ENCODE measurements at places on chromosomes 11 and 22. TPM values are rescaled to one million over a fixed set of nuclear protein-coding genes. Genes with fewer than 3 reads are reported as not detected.

DNA sequence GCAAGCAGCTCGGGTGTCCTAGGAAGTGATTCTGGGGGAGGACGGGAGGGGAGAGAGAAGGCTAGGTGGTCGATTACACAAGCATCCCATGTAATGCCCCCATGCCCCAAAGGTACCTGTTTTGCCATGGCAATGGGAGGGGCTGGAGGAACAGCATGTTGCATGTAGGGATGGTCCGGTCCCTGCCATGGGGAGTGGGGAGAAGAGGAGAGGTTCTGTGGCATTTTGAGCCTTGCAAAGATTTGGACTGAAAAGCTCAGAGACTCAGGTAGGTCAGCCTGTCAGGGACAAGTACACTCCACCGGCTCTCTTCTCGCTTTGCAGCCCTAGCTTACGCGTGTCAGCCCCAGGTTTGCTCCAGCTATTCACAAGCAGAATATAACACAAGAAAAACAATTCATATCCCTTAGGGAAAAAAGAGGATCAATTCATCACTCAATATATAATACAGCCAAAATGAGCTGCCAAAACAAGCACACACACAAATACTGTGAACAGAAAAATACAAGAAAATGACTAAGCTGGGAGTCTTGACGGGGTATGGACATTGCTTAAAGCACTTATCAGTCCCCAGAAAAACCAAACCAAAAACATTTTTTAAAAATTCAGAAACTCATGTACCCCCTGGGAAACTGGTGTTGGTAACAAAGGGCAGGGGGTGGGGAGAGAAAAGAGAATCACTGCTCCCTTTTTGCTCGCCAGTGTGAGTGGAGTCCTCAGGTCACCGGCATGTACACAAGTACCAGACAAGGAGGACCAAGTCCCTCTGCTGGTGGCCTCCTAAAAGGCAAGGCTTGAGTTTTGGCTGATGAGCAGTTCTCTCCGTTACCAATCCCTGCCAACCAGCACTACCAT is 21.6 kb downstream of the APOL5 start:
- DNase-seq, result peak; percentile 34

DNA sequence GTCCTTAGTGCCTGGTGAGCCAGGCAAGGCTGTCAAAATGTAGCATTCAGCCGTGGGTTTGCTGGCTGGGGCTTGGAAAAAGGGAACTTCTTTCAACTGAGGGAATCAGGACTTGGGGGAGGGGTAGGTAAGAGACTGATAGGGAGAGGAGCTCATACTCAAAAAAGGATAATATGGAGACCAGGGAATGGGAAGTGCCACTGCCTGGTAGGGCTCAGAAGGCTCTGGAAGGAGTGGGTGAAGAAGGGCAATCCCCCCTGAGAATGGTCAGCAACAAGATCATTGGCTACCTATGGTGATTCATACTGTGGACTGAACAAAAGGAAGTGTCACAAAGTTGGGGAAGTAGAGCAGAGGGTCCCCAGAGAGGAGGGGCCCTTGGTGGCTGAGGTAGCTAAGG is 1.9 kb downstream of the CNGA4 start:
- DNase-seq, result no peak

DNA sequence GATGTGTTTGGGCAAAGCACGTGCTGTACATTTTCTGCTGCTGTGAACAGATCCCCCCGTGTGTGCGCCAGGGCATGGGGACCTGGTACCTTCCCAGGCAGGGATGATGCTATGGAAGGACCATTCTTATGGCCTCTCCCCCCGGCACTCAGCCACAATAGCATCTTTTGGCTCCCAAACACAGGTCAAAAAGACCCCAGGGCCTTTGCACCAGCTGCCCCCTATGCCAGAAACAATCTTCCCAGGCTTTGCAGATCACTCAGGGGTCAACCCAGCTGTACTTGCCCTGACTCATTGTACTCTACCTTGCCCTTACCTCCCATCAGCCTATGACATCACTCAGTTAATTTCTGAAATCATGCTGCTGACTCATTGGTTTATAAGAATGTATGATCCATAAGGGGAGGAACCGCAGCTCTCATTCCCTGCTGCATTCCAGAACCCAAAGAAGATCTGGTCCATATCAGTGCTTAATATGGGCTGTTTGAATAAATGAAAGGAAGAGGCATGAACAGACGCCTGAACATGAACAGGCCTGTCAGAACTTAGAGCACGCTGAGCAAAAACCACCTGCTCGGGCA is 100.7 kb downstream of the CELSR1 start:
- no peak for DNase-seq

DNA sequence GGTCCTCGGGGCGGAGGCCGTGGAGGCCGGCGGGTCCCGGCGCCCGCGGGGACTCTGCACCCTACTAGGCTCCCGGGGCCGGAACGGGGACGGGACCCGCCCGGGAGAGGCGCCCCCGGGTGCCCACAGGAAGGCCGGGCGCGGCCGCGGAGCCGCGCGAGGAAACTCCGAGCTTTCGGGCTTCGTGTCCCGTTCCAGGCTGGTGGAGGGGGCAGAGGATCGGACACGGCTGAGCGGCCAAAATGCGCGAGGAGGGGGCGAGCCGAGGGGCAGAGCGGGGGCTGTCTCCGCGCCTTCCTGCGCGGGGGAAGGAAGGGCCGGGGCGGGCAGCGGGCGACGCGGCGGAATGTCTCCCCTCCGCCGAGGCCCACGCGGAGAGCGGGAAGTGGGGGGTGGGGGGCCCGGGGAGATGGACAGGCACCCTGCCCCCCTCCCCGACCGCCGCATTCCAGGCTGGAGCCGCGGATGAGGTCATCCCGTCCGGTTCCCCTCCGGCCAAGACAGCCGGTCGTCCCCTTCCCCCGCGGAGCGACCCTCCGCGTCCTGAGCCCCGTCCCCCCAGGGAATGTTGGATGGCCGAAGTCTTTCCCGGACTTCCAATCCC is 430 bp downstream of the CDC42EP1 start:
- DNase-seq, result no peak

- no peak for DNase-seq
Measured at GRCh38 chr11:75911459-75911858, 96.4 kb downstream of the UVRAG start.

DNA sequence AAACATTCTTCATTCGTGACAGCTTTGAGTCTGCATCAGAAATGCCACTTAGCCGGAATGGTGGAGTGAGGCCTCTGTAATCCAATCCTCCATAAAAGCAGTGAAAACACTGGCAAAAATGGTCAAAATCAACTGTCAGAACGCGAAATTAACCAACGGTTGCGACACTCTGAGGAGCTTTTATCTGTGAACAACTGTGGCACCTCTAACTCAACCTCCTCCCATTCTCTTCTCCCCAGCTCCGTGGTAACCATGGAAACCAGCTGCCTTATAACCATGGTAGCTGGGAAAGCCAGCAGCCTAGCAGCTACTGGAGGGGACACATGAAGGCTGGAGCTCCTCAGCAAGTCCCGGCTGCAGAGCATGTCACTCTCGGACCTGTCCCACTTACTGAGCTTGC is 20.3 kb downstream of the AP2A2 start:
- no peak for DNase-seq

GRCh38 chr11:94007906-94008305 is 13.2 kb upstream of the HEPHL1 start:
- DNase-seq, result no peak

GRCh38 chr11:13364388-13364787 is 86.8 kb downstream of the BMAL1 start:
- DNase-seq, result no peak

DNA sequence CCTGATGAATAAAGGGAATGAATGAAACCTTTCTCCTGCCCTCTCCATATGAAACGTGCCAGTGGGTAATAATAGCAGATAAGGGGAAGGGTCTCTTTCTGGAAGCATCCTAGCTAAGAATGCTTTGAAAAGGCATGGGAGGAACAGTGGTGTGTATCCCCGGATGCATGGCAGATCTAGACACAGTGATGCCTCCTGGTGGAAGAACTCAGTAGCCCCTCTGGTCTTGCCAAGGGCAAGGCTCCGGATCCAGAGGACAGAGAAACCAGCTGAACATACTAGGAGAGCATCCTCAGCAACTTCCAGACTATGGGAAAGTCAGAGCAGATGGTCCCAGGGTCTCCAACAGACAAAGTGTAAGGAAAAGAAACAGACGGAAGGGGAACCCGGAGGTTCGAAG is 6.4 kb downstream of the BAIAP2L2 start:
- no peak for DNase-seq

- DNase-seq, result no peak
Measured at GRCh38 chr22:48391820-48392219, 1435.9 kb downstream of the BRD1 start.

DNA sequence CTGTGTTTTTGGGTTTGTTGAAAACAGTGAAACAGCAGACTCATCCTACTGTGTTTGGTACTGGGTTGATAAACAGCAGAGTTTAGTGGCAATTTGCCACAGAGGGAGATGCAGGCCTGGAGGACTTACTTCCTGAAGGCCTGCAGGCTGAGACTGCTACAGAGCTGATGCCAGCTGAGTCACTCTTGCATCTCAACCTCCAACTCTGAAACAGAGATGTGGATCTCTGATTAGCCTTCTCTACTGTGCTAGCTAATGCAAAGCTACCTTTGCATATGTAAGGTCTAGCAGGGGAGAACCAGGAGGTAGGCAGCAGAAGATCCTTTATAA is 14.3 kb downstream of the ATP5MG start:
- DNase-seq, result no peak

OR8K5 gene
- total RNA-seq, result not detected

SERHL2 gene
- 9.0 TPM for total RNA-seq

PIWIL4 gene
- 8.7 TPM for total RNA-seq

SPA17 gene
- 1.2 TPM for total RNA-seq

NAALADL1 gene
- 37.1 TPM for total RNA-seq

GGT5 gene
- 35.8 TPM for total RNA-seq

PDGFB gene
- total RNA-seq, result 12.0 TPM

NPTXR gene
- 9.2 TPM for total RNA-seq
